ENCODE measurements at places on chromosomes 16 and 17. TPM values are rescaled to one million over a fixed set of nuclear protein-coding genes. Genes with fewer than 3 reads are reported as not detected.

The KRT39 gene
- total RNA-seq, result not detected

The ARMC7 gene
- 9.7 TPM for total RNA-seq

- no peak for DNase-seq
Observed at GRCh38 chr16:29745853-29746345, at the start of gene C16orf54. TSS of gene C16orf54 (minus strand) at chr16:29745990. CDS start at chr16:29744951, 1,039 bp downstream.

DNA sequence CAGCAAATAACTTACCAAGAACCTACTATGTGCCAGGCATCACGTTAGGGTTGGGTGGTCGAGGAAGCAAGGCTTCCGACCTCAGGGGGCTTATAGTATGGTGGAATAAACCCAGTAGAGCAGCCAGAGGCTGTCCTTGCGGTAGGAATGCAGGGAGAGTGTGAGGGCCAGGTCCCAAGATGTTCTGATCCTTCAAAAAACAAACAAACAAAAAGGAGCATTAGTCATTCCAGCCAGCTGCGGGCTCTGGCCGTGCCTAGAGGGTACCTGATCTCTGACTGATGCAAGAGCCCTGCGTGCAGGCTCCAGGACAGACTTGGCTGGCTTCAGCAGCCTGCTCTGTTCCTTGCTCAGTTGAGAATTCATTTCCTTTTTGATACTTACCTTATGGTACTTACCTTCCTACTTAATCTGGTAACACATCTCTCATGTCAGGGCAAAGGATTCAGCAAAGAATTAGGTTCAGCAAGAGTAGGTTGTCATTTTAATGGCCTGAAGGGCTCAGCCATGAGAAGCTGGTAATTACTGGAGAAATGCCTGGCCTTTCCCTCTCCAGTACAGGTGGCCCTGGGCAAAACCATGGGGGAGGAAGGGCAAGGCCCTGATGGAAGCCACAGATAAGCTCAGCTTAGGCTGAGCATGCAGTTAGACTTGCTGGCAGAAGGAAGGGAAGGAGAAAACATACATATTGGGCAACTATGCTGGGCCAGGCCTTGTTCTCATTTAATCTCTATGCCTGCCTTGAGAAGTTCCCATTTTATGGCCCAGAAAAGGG, 18.4 kb downstream of the CYB5D2 start:
- DNase-seq, result no peak
